ENCODE measurements at places on chromosomes 4 and X. TPM values are rescaled to one million over a fixed set of nuclear protein-coding genes. Genes with fewer than 3 reads are reported as not detected.
A peak's percentile ranks its signal among the peaks of the same experiment; 100 is the strongest.

Gene FREM3
- not detected for total RNA-seq

DNA sequence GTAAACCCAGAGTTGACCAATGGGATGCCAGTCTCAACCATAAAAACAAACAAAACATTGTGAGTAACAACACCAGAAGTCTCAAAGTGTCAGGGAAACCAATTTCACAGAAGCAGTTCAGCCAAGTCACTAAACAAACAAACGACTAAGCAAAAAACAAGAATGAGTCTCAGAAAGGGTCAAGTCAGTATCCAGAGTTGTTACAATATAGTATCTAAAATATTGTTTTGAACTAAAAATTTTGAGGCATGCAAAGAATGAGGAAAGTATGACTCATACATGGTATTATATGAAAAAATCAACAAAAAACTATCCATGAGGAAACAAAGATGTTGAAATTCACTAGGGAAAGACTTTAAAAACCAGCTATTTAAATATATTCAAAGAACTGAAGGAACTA, 70.6 kb downstream of the AR start:
- no peak for DNase-seq

Gene DBET
- total RNA-seq: not detected

Gene HTRA3
- total RNA-seq: not detected

- no peak for DNase-seq
Measured at GRCh38 chr4:78061939-78062570, 4.9 kb downstream of the FRAS1 start.

- DNase-seq: no peak
Measured at GRCh38 chr4:165299399-165300060, 27.9 kb upstream of the MSMO1 start.

DNA sequence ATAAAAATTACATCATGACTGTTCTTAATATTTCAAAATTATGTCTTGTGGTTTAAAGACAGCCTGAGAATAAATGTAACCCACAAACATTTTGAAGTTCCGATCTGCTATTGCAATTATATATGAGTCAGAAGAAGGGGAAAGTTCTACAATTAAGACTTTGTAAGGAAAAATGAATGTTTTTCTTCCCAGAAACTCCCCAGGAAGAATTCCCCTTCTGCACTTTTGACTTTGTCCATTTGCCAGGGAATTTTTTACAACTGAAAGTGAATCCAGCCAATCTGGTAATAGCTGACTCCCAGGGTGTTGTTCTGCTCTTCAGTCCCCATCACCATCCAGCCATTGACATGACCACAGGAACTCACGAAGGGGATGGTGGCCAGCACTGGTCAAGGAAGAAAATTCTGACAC, 61.6 kb upstream of the NOCT start:
- DNase-seq: no peak

GRCh38 chr4:185099940-185100339, 43.1 kb upstream of the SLC25A4 start:
- DNase-seq: no peak

GRCh38 chrX:133634416-133634815, 219.1 kb upstream of the GPC4 start:
- DNase-seq: no peak

Gene XAGE1B
- total RNA-seq: not detected

DNA sequence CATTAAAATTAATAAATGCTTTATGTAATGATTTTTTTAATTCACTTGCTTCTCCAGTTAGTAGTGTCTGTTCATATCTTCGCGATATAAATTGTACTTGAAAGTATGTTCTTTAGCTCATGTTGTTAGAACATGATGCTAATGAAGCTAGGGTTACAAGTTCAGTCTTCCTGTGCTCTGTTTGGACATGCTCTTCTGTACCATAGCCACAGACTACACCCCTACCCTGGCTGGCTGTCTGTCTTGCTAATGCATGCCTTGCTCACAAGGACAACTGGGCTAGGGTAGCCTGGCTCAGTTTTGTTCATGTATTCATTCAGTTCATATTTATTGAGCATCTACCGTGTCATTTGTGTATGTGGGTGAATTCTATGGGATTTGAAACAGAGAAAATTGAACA, 50.8 kb upstream of the MTMR1 start:
- DNase-seq: no peak

Gene ZNF732
- total RNA-seq: not detected

Gene GABRG1
- not detected for total RNA-seq

DNA sequence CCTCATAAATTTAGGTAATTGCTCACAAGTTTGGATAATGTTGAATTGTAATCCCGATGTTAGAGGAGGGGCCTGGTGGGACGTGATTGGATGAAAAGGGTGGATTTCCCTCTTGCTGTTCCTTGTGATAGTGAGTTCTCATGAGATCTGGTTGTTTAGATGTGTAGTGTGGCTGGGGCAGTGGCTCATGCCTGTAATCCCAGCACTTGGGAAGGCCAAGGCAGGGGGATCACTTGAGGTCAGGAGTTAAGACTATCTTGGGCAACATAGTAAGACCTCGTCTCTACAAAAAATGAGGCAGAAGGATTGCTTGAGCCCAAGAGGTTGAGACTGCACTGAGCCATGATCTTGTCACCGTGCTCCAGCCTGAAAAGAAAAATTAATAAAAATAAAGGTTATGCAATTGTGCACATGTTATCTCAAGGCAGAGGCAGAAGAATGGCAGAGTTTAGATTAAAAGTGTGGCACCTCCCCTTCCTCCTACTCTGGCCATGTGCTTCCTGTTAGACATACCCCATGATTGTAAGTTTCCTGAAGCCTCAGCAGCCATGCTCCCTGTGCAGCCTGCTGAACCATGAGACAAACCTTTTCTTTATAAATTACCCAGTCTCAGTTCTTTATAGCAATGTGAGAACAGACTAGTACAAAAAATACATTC, 36.5 kb downstream of the ERVMER34-1 start:
- peak; percentile 42 for DNase-seq

DNA sequence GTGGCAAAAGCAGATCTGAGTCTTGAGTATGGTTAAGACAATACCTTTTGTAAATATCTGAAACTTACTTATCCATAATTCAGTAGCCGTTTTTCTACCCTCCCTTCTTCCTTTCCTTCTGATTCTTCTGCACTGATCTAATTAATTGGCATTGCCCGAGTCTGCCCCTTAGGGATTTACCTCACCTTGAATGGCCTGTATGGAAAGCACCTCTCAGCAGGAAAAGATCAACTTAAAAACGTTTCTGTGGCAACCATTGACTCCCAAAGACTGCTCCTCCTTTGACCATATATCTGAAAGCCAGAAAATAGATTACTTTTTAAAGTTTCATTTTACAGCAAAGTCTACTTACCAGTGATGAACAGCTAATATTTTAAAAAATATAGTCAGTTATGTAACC, 496.5 kb upstream of the LCORL start:
- no peak for DNase-seq

Gene ALB
- total RNA-seq: not detected

DNA sequence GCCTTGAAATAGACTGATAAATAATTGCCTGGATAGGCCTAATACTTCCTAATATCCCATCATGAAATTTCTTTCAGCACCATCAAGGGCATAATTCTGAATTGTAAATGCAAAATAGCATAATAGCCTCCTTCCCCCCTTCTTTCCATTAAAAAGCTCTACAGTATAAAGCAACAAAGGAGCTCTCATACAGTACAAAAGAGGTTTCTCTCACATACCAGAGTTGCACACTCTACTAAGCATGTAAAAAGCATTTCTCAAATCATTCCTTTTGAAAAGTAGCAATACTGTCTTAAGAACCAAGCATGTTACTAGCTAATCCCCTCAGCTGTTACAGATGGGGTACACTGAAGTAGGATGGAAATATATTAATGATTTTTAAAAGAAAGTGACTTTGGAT, 509.0 kb downstream of the KLHL13 start:
- no peak for DNase-seq

Gene TCP11X2
- total RNA-seq: not detected

Gene SSX1
- not detected for total RNA-seq

DNA sequence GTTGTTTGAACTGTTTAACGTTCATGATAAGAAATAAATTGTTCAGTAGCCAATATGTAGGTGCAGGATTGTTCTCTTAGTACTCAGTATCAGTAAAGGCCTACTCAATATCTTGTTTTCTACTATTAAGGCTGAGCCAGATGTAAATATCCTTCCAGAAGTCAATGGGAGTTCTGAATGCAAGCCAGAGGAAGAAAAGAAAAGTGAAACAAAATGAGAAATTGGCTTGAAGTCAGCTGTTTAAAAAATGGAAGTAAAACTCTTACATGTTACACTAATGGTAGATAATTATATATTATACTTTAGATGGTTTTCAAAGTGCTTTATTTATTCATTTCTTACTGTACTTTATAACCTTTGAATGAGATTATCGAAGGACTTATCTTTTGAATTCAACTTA, 1417.9 kb downstream of the ADGRL3 start:
- DNase-seq: no peak

- DNase-seq: no peak
Measured at GRCh38 chrX:12425496-12425895, 287.2 kb downstream of the FRMPD4 start.

DNA sequence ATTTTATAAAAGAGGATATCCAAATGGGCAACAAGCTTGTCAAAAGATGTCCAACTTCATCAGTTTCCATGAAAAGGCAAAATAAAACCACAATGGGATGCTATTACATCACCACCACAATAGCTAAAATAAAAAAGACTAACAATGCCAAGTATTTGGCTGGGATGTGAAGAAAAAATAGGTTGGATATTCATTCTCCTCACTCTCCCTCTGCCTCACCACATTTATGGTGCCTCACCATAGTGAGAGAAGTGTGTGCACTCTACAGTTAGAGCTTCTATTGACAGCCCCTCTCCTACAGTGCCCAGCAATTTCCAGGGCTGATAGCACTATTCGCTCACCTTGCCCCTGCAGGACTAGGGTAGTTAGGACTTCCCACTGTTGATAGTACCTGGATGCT, 25.5 kb downstream of the VEGFC start:
- no peak for DNase-seq

Gene MORC4
- total RNA-seq: 8.2 TPM

DNA sequence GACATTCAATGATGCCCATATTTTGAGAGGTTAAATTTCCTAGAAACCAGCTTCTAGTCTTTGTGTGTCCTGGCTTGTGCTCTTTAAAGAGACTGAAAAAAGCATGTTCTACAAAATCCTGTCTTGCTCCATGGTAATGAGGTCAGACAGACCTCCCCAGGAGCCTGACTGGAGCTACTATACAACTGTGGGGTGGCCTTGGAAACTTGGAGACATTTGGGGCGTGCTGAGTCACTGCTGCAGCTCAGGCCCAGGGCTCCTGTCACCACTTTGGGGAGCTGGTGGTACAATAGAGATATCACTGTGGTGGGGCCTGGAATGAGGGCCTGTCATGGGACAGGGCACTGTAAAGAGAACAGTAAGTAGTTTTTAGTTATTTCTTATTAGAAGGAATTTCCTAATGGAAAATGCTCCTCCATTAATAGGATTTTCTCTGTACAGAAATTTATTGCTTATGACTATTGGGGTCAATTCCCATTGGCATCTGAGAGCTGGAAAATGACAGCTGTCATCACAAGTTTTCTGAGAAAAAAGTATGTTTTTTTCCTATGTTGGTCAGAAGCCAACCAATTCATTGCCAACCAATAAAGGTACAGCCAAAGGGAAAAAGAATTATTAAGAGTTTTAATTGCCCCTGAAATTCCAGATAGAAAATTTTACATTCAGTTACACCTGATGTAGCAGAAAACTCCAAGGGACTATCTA, 207.4 kb upstream of the JADE1 start:
- no peak for DNase-seq

All from activated CD8-positive, alpha-beta T cell treated with anti-CD3 and anti-CD28 coated beads for 36 hours (primary cell).